Lung (tissue), 17 donors: ENCODE measurements at places on chromosomes 5 and 9. TPM values are rescaled to one million over a fixed set of nuclear protein-coding genes. Genes with fewer than 3 reads are reported as not detected.

Gene SH3RF2
- 7.2 TPM for polyA plus RNA-seq

Gene KLHL3
- 1.0 TPM for polyA plus RNA-seq

Gene GOLPH3
- polyA plus RNA-seq = 52.2 TPM

Gene AHRR
- polyA plus RNA-seq = 4.0 TPM

Gene WNK2
- 1.00 TPM for polyA plus RNA-seq

Gene WDR38
- 12.8 TPM for polyA plus RNA-seq

Gene PCDHGA7
- polyA plus RNA-seq = 0.23 TPM

Gene AIF1L
- polyA plus RNA-seq = 4.5 TPM

Gene SPINK4
- polyA plus RNA-seq = not detected

Gene CDH9
- polyA plus RNA-seq = not detected

Gene NEUROG1
- not detected for polyA plus RNA-seq

Gene KCNMB1
- 2.1 TPM for polyA plus RNA-seq

Gene NR2F1
- polyA plus RNA-seq = 59.3 TPM

Gene RANBP17
- 1.8 TPM for polyA plus RNA-seq

Gene TLE1
- 16.8 TPM for polyA plus RNA-seq

Gene BOD1
- polyA plus RNA-seq = 23.3 TPM

Gene SEMA6A
- polyA plus RNA-seq = 3.4 TPM

Gene PDGFRB
- 33.6 TPM for polyA plus RNA-seq

Gene CCNI2
- 0.61 TPM for polyA plus RNA-seq

Gene RASGEF1C
- 0.03 TPM for polyA plus RNA-seq

Gene INSL6
- polyA plus RNA-seq = not detected

Gene PCDHGB1
- 0.17 TPM for polyA plus RNA-seq

Gene UBE2R2
- polyA plus RNA-seq = 16.2 TPM

Gene ANKRD31
- polyA plus RNA-seq = 0.06 TPM

Gene PFN3
- polyA plus RNA-seq = not detected

Gene AK8
- 1.9 TPM for polyA plus RNA-seq

Gene SLC23A1
- 0.32 TPM for polyA plus RNA-seq
